Activated CD4-positive, alpha-beta T cell treated with anti-CD3 and anti-CD28 coated beads for 24 hours (primary cell): ENCODE measurements at places on chromosomes 16 and 17.

DNA sequence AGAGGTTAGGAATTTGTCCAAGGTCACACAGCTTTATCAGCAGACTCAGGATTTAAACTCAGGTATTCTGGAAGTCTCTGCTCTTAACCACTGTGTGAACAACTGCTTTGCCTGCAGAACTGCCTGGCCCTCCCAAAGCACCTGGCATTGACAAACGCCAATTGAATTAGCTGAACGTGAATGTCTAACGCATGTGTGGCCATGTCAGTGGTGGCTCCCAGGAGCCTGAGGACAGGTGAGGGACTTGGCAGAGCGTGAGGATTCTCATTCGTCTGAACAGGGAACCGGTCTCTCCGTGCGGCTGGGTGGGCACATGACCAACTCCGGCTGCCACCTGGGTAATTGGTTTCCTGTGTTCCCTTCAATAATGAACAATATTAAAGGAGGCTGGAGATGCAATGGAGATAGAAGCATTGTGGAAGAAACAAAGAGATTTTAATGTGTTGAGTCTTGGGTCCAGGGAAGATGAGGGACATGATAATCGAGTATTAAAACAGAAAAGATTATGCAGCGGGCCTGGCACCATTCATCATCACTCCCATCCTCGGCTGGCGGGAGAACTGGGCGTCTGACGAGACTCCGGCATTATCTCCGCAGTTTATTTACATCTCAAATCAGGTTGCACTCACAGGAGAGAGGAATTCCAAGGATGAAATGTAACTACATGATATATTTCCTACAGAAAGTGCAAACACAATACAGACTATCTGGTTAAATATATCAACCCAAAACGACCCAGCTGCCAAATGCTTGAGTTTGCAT lies 113.5 kb downstream of the NPIPB5 start:
- no peak for DNase-seq

- no peak for DNase-seq
Measured at GRCh38 chr17:12230481-12231354, 210.0 kb downstream of the MAP2K4 start.

DNA sequence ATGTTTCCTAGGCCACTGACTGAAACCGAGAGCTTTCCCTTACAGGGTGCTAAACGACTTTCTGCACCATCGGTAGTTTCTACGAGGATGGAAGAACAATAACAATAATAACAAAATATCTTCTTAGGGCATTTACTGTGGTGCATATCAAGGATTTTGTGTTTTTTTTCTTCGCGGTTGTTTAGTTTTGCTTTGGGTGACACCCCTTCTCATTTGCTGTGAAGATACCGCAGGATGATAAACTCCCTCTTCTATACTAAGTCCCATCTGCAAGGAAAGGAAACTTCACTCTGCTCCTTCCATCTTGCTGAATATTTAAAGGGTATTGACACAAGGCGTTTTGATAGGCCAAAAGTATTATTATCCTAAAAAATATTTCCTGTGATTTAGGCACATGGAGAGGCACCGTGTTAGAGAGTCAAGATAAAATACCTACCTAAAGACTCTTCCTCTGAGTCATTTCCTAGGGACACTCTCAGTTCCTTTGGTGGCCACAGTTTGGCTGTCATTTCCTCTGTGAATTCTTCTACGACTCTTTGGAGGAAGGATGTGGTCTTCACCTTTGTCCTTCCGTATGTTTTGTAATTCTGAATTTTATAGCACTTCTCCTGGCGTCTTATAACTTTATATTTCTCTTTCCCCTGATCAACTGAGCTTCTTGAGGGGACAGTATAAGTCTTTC lies 318.8 kb downstream of the CDH13 start:
- no peak for DNase-seq

DNA sequence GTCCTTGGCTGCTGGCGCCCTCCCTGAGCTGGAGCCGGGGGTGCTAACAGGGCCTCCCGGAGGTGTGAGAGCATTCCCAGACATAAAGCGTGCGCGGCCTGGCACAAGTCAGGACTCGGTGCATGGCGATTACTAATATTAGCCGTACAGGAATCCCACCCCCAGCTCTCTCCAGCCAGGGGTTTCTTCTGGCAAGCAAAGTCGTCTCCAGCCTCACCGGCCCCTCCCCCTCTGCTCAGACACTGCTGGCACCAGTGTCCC lies 5.0 kb downstream of the CASKIN1 start:
- no peak for DNase-seq

DNA sequence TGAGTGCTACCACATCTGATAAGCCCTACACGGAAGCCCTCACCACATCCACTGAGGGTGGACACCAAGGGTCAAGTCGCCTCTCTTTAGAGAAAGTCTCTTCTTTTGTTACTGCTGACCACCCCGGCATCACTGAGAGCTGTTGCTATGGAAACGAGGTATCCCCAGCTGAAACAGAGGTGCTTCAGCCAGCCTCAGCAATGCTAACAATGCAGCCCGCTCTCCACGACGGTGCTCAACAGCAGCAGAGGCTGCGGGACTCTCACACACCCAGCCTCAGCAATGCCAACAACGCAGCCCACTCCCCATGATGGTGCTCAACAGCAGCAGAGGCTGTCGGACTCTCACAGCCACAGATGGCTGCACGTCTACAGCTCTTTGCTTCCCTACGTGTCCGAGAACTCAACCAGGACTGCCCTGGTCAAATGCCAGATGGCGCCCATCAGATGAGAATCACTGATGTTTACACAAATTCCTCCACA lies 41.4 kb downstream of the VPS53 start:
- no peak for DNase-seq

GRCh38 chr17:27378482-27379175 lies 77.6 kb upstream of the KSR1 start:
- no peak for DNase-seq
